ENCODE measurements at places on chromosomes 11 and 22.

GRCh38 chr11:86629045-86629706 is 43.2 kb downstream of the ME3 start:
- no peak for DNase-seq

DNA sequence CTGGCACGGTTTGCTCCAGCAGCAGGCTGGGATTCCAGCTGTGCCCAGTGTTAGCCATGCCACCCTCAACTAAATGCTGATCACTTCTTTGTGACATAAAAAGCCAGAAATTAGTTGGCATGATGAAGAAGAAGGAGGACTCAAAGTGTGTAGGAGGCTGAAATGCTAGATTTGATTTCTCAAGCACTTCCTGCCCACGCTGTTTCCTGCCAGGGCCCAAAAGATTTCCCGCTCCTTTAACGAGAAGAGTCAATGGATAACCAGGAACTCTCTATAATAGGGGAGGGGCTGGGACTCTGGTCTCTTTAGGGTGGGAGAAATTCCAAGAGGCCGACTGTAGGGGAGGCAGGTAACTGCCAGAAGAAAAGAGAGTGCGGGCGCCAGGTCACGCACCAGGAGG is 26.4 kb downstream of the APOL3 start:
- DNase-seq = no peak

DNA sequence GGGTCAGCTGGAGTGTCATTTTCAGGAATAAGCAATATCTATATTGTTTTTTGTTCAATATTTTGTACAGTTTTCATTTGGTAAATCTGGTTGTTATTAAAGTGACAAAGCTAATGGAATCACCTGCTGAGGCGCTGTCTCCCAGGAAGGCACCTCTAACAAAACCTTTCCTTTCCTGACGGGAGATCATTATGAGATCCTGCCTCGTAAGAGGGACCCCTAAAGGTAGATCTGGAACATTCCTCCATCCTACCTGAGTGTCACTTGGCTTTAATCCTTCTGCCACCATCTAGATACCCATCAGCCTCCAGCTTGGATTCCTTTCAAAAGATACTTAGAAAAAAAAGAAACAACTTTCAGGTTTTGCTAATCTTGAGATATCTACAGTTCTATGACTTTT is 157.7 kb downstream of the FAT3 start:
- no peak for DNase-seq

DNA sequence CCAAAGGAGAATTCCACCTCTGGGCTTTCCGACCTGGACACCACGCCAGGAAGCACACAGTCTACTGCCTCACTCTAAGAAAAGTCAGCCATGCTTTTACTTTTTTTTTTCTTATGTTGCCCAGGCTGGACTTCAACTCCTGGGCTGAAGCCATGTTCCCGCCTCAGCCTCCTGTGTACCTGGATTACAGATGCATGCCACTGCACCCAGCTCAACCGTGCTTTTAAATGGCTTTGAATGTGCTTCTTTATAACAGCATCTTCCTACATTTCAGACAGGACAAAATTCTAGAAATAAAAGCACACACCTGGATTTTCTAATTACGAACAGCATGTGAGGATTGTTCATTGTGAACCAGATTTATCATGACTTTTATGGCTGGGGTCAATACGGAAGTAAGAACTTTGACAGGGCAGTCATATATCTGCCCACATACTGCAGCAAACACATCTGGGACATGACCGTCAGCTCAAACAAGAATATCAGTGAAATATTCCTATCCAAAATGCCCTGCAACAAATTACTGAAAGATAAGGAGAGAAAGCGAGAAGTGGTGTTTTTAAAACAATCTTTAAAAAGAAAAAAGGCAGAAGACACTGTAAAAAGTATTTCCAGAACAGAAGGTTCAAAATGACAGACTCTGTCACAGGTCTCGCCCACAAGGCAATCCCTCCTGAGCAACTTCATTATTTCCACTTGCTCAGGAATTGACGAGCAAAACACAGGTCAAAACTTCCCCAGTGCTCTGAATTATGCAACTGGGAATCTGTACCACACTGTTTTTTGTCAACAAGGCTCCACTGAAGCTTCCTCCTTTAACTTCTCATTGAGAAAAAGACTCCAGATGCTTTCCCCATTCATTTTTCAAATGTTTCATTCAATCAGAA is 42.1 kb downstream of the PACSIN2 start:
- DNase-seq = no peak

DNA sequence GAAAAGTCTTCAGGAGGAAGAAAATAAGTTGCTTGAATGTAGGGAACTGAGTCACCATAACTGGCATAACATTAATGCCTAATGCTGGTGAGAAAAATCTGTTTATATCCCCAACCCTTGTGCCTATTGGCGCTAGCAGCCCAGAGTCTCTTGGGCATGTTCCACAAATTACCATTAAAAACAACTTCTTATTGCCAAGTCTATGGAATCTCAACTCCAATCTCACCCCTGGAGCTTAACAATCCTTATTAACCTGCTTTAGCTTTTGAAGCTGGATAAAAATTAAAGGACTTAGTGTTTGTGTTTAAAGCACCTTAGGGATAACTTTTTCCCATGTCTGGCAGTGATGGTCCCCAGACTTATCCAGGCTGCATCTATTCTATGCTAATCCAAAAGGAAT is 143.0 kb downstream of the APIP start:
- no peak for DNase-seq

DNA sequence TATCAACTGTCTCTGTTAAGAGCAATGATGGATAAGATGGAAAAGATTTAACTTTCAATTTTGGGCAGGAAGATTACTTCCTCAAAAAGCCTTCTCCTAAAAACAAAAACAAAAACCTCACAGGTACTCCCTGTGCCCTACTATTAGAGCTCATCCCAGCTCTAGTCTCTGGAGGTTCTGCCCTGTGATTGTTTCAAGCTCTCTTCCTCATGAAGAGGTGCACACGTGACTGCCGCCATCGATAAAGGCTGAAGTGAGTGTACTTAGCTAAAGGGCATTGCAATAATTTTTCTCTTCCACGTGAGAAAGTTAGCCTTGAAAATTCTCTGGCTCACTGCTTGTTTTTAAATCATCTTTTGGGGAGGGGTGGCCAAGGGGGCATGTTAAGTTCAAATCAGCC is 36.6 kb downstream of the MPPED2 start:
- no peak for DNase-seq

DNA sequence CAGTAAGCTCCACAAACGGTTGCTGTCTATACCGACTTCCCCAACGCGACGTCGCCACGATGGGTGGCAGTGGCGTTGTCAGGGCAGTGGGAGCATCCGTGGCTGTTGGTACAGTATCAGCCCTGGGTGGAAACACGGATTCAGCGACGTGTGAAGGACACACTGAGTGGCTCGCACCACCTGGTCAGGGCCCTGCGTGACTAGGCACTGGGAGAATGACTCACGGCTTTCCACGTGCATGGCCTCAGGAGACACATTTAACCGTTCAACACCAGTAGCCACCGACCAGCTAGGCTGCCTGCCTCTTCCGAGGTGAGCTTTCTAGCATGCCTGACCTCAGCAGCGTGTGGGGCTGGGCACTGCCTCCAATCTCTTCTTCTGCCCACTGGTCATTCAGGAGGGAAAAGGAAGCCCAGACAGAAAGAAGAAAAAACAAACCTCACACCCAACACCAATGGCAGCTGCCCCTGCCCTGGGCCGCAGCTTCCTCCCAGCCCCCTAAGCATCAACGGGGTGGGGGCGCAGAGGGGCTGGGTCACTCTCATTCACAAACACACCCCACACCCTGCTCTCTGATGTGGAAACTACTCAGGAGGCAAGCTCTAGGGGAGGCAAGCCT is 59.0 kb downstream of the MYH9 start:
- peak; percentile 50 for DNase-seq

DNA sequence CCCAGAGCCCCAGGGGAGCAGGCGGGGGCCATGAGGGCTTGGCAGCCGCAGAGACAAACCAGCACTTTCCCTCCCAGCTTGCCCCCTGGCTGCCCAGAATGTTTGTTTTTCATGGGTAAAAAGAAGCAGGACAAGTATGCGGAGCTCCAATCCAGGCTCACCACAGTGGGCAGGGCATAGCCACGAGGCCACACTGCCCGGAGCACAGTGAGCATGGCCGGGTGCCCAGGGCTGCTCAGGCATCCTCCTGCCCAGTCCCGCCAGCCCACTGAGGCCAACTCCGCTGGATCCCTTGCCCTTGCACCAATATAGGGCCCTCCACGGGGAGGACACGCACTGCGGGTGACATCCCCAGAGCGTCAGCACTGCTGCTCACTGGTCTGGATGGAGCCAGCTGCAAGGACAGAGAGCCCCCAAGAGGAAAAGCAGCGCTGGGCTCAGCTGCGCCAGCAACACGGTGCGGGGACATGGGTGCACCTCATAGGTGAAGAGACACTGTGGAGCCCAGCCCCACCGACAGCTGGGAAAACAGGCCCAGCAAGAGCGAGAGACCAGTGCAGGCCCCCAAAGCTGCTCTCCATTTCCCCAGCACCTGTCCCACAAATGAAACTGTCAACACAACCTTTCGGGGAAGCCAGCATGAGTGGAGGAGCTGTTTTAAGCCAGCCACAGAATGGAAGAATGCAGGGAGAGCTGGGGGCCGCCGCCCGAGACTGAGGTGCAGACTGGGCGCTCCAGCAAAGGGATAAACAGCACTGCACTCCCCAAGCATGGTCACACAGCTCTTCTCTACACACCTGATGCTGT is 24.8 kb downstream of the ARVCF start:
- no peak for DNase-seq

DNA sequence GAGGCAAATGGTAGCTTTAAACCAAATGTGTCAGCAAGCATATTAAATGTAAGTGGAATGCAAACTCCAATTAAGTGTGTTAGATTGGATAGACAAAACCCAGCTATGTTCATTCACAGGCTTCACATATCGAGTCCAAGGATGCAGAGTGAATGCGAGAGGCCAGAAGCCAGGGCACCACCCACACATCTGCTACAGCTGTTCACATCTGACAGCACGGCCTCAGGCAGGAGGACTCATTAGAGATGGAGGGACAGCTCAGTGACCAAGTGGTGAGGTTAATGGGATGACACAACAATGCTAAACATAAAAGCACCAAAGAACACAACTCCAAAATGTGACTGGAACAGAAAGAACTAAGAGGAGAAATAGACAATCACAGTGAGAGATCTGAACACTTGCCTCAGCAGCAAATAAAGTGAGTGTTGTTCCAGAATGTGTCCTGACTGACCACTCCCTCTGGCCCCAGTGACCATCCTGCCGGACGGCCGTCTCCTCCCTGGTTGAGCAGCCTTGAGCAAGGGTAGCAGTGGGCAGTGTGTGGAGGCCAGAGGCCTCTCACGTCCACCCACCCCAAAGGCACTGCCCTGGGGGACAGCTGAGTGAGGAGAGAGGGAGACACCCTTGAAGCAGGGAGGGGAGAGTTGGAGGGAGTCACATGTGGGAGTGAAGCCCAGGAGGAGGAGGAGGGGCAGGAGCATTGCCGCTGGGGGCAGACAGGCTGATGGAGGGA is 23.8 kb downstream of the ALG12 start:
- DNase-seq = no peak

GRCh38 chr11:75565916-75566762 is 4.1 kb downstream of the SERPINH1 start:
- DNase-seq = no peak

DNA sequence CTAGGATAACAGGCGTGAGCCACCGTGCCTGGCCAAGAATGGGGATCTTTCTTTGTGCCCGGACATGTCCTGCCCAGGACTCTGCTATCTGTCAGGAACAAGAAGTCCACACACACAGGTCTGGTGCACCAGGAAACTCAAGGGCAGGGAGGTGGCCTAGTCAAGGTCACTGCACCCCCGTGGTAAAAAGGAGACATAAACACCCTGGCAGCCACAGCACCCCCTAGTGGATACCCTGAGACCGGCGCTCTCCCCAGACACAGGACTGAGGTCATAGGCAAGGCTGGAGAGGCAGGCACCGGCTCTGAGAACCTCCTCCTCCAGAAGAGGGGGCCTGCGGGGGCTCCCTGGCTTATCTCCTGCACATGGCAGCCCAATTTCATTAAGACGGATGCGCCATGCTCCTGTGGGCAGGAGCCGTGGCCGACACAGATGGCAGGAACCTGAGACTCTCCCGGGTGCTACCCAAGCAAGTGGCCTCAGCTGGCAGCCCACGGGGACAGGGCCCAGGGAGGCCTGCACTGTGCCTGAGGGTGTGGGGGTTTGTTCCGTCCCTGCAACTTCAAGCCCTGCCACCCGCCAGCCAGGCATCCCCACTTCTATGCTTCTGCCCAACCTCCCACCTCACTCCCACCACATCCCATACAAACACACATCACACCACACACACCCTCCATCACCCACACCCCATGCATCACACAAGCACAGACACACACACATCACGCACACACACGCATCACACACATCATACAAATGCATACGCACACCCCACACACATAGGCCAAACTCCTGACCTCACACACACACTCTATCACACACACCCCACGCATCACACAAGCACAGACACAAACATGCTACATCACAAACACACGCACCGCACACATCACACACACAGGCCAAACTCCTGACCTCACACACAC is 19.6 kb downstream of the MACROD1 start:
- DNase-seq = no peak

- no peak for DNase-seq
Observed at GRCh38 chr11:17807034-17807433, 72.5 kb downstream of the KCNC1 start.

DNA sequence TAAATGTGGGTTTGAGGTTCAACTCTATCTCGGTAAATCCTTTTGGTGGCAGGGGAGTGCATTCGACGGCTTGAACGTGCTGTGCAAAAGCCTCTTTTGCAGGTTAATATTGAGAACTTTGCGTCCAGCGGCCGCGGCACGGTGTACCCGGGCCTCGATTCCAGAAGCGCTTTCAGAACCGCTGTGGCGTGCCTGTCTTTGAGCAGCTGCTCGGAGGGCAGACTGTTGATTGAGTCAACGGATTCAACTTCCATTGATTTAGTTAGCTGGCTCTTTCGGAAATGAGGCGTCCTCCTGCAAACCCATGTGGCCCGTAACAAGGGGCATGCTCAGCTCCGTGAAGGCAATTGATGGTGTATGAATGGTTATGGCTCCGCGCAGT is 1247.8 kb downstream of the BRD1 start:
- DNase-seq = no peak

- DNase-seq = no peak
Observed at GRCh38 chr11:86202013-86202336, 42.6 kb upstream of the EED start.

Measured in GM04503 (cell line).